Sigmoid colon (tissue), 7 donors: ENCODE measurements at places on chromosomes 6 and 20.

GRCh38 chr6:122809001-122809400 is 19.9 kb downstream of the SMPDL3A start:
- H3K36me3 ChIP-seq: no peaks in the 10 kb centered on the region
- H3K4me3 ChIP-seq: no peak overlapping the region
- no peak for DNase-seq
- H3K4me1 ChIP-seq: no peaks in the 10 kb centered on the region
- H3K27me3 ChIP-seq: no peaks in the 10 kb centered on the region

DNA sequence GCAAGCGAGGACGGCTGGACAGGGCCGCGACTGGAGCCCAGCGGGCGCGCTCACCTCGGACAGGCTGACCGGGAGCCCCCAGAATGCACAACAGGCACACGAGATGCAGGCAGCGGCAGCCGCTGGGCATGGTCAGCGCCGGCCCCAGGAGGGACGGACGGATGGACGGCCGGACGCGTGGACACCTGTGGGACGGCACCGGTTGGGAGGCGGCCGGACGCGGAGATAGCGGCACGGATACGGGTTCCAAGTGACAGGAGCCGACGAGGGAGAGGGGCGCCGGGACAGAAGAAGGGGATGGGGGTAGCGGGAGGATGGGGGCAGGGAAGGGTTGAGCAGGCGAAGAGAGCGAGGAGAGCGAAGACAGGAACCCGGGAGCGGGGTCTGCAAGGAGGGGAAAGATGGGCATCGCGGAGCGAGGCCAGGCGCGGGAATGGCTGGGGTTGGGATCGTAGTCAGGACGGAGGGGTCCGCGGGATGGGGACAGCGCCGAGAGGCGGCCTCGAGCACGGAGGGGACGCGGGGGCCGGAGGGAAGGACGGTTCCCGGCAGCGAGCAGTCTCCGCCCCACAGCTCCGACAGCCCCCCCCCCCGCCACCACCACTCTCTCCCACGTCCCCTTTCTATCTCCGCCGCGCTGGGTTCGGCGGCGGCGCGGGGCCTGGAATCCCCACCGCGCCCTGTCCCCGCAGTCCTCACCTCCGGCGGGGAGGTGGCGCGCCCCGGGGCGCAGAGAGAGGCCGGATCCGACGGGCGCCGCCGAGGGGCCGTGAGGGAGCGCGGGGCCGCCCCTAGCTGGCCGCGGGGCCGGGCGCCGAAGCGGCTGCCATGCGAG is 435 bp downstream of the DLK2 start:
- peaks cover 20% of the 10 kb centered on the region for H3K4me1 ChIP-seq
- no peak overlapping the region for H3K27ac ChIP-seq
- peak overlapping the region; percentile 50 for H3K4me3 ChIP-seq
- H3K27me3 ChIP-seq: peaks cover 54% of the 10 kb centered on the region
- peak; percentile 92 for DNase-seq

DNA sequence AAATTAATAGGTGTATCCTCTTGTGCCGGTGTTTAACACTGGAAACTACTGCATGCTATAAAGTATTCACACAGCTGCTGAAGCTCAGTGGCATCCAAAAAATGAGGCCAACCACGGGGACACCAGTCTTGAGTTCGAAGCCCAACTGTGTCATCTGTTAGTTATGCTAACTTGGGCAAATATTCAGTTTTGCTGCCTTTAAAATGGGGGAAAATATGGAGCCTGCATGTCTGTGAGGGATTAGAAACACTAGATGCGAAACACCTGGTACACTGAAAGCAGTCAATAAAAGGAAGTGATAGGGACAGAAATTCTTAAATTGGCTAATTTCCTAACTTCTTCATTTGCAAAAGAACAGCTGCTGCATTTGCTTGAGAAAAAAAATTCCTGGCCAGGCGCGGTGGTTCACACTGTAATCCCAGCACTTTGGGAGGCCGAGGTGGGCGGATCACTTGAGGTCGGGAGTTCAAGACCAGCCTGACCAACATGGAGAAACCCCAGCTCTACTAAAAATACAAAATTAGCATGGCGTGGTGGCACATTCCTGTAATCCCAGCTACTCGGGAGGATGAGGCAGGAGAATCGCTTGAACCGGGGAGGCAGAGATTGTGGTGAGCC is 36.6 kb upstream of the MLIP start:
- no peak overlapping the region for H3K27ac ChIP-seq
- H3K36me3 ChIP-seq: no peaks in the 10 kb centered on the region
- no peak overlapping the region for H3K4me3 ChIP-seq
- DNase-seq: no peak
- no peaks in the 10 kb centered on the region for H3K4me1 ChIP-seq

DNA sequence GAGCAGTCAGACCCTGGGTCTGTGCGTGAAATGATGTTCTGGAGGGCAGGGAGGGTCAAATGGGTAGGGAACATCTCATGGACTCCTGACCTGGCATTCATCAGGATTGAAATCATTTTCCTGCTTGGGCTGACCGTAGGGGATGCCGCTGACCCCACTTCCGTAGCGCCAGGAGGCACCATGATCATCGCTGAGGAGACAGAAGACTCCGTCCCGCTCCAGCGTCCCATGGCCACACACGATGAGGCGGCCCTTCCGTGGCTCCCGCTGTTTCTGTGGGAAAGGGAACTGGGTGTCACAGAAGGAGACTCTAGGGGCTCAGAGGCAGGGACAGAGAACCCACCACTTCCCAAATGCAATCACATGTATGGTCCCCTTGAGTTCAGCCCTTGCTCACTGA is 2.3 kb downstream of the NEU1 start:
- H3K4me1 ChIP-seq: peaks cover 18% of the 10 kb centered on the region
- H3K4me3 ChIP-seq: no peak overlapping the region
- peaks cover 7% of the 10 kb centered on the region for H3K36me3 ChIP-seq
- no peak overlapping the region for H3K27ac ChIP-seq

DNA sequence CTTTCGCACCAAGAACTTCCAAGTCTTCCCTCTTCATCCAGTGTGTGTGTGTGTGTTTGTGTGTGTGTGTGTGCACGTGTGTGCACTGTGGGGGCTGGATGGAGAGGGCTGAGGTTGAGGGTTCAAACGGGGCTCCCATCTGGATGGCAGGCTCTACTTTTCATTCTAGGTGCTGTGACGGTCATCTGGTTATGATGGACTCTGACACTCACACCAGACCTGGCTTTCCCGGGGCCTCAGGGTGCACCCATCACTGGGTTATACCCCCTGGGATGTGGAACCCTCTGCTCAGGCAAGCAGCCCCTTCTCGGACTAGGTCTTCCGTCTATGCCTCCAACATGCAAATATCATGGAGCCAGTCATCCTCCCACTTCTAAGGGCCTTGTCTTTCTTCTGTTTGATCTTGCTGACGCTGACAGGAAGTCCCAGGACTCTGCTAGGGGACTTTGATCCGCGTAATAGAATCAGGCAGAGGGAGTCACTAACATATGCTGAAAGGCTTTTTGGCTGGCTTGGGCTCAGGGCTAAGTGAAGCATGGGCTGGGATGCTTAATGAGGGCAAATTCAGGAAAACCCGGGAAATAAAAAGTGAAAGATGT is 313.6 kb downstream of the CDC5L start:
- H3K27me3 ChIP-seq: no peaks in the 10 kb centered on the region
- no peak overlapping the region for H3K4me3 ChIP-seq
- no peaks in the 10 kb centered on the region for H3K36me3 ChIP-seq
- H3K4me1 ChIP-seq: peaks cover 6% of the 10 kb centered on the region
